ENCODE measurements at places on chromosomes 6 and 20.

- peaks cover 13% of the 10 kb centered on the region for H3K4me1 ChIP-seq
- no peaks in the 10 kb centered on the region for H3K36me3 ChIP-seq
- H3K27me3 ChIP-seq: no peaks in the 10 kb centered on the region
- DNase-seq: no peak
- no peak overlapping the region for H3K27ac ChIP-seq
- H3K4me3 ChIP-seq: no peak overlapping the region
Observed at GRCh38 chr6:2852514-2852855, 10.8 kb upstream of the SERPINB1 start.

DNA sequence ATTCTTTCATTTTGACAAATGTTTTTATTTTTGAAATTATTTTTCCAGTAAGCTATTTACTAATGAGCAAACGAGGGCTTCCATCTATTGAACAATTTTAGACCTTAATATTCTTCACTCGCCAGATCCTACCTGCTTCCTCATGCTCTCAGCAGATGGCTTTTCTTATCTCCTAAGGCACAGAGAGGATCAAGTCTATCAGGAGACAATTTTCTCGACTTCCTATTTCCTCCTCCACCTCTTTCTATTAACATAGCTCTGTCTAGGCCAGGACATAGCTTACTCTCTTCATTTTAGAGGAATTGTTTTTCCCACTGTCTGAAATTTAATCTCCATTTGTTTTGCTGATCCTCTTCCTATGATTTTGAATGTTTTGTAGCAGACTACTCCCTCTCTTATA lies 87.0 kb upstream of the MAN1A1 start:
- no peaks in the 10 kb centered on the region for H3K27me3 ChIP-seq
- no peaks in the 10 kb centered on the region for H3K4me1 ChIP-seq
- no peak overlapping the region for H3K4me3 ChIP-seq
- H3K27ac ChIP-seq: no peak overlapping the region
- no peak for DNase-seq

GRCh38 chr6:138528956-138529355 lies 29.7 kb upstream of the NHSL1 start:
- no peak for DNase-seq
- H3K4me1 ChIP-seq: peaks cover 12% of the 10 kb centered on the region
- no peak overlapping the region for H3K27ac ChIP-seq
- H3K4me3 ChIP-seq: no peak overlapping the region
- no peaks in the 10 kb centered on the region for H3K27me3 ChIP-seq

DNA sequence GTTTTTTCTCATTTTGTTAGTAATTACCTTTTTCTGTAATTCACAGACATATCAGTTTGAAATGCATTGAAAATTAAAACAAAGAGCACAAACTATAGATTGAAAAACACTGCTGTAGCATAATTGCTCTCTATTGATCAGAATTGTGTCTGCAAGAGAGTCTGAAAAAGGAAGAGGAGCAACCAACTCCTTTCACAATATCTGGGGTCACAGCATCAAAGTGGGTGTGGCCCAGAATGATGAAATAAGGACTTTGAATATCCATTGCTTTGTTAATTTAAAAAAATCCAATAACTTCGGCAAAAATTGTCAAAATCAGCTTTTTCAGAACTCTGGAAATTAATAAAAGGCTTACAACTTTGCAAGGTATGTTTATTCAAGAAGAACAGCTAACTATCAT lies 99.2 kb downstream of the MYLK4 start:
- H3K27me3 ChIP-seq: no peaks in the 10 kb centered on the region
- H3K4me3 ChIP-seq: no peak overlapping the region
- no peak overlapping the region for H3K27ac ChIP-seq

DNA sequence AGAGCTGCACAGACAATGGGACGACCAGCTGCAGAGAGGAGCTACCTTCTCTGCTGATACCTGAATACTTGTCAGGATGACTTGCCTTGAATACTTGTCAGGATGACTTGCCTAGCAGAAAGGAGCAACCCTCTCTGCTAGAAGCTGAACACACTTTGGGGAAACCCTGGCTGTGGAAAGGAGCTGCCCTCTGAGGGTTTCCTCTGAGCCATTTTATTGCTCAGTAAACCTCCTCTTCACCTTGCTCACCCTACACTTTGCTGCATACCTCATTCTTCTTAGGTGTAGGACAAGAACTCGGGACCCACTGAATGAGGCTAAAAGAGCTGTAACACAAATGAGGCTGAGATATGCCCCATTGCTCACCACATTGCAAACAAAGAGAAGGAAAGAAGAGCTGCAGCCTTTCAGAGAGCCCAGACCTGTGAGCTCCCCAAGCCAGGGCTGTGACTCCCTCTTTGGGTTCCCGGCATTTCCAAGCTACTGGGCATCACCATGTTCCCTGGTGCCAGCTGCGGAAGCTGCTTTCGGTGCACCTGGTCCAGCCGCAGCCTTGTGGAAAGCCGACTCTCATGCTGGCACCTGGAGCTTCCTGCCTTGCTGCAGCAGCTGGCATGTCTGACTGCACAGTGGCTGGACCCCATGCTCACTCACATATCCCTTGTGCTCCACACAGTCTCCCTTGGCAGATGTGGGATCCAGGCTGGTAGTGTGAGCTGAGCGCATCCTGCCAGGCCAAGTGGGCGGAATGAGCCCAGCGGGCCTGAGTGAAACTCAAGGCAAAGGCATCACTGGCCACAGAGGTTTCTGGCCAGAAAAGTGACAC lies 106.7 kb upstream of the AHI1 start:
- H3K27ac ChIP-seq: no peak overlapping the region
- H3K27me3 ChIP-seq: no peaks in the 10 kb centered on the region
- no peaks in the 10 kb centered on the region for H3K36me3 ChIP-seq
- no peaks in the 10 kb centered on the region for H3K4me1 ChIP-seq
- H3K4me3 ChIP-seq: no peak overlapping the region

GRCh38 chr6:163764565-163764964 lies 350.0 kb downstream of the QKI start:
- DNase-seq: no peak
- no peaks in the 10 kb centered on the region for H3K27me3 ChIP-seq

DNA sequence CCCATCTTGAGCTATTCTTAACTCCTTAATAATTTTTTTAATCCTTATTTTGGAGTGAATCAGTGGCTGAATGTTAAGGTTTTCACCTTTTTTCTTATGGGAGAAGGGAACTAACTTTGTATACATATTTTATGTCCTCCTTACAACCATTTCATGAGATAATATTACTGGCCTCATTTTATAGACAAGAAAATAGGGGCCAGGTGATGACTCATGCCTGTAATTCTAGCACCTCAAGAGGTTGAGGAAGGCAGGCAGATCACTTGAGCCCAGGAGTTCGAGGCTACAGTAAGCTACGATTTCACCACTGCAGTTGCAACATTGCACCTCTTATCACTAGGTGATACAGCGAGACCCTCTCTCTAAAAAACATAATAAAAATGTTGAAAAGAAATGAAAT lies 128.7 kb downstream of the TMEM242 start:
- peaks cover 11% of the 10 kb centered on the region for H3K4me1 ChIP-seq
- no peak overlapping the region for H3K4me3 ChIP-seq
- no peak for DNase-seq
- no peak overlapping the region for H3K27ac ChIP-seq
- peaks cover 24% of the 10 kb centered on the region for H3K36me3 ChIP-seq

GRCh38 chr20:63238514-63239125 lies 2.9 kb downstream of the BIRC7 start:
- no peaks in the 10 kb centered on the region for H3K4me1 ChIP-seq
- H3K27ac ChIP-seq: no peak overlapping the region
- H3K36me3 ChIP-seq: no peaks in the 10 kb centered on the region
- DNase-seq: no peak

DNA sequence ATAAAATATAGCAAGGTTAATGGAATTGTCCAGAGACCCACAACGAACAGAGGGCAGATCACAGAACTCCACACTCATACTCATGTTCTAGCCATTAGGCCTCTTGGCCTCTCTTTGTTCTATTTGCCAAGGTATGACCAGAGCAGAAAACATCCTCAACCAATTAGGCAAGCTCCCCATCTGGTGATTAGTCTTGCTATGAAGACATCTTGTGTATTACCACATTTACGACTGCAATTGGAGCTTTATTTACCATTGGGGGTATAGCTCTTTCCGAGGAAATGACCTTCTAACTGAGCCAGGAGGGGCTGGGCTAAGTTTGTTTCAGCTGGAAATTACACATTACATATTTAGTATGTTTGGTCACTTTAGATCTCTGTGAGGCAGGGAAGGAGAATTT lies 593.9 kb downstream of the CD109 start:
- no peak overlapping the region for H3K27ac ChIP-seq
- H3K4me1 ChIP-seq: no peaks in the 10 kb centered on the region
- H3K27me3 ChIP-seq: no peaks in the 10 kb centered on the region
- H3K36me3 ChIP-seq: no peaks in the 10 kb centered on the region

- no peak for DNase-seq
- no peak overlapping the region for H3K27ac ChIP-seq
- H3K4me3 ChIP-seq: no peak overlapping the region
Observed at GRCh38 chr6:159935633-159936032, 33.2 kb upstream of the IGF2R start.

DNA sequence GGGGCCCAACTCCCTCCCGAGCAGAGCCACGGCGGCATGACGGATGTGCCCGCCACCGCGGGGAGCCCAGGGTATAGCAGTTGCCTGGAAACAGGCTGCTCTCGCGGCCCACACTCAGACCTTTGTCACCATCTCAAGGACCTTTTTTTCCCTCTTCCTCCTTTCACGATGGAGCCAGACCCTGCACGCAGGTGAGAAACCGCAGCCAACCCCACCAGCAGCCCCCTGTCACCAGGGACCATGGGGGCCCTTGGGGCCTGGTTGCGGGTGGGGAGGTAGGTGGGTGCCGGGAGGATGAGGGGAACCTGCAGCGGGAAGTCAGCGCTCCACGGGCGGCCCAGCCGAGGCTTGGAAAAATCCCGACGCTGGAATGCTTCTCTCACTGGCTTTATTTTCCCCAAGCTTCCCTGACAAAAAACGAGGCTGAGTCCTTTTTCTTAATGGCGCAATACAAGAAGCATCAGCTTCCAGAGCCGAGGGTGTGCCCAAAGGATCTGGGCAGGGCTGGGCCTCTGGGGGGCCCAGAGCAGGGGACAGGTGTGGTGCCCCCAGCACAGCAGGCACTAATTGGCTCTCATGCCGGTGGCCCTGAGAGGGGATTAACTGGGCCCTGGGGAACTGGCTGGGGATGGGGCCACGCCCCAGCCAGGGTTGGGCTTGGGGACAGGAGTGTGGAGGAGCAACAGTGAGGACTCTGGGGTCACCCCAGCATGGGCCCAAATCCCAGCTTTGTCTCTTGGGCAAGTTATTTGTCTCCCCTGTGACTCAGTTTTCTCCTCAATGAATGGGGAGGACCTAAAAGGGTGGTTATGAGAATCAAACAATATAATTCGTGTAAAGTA lies 23.9 kb downstream of the NOL4L start:
- no peaks in the 10 kb centered on the region for H3K27me3 ChIP-seq
- H3K27ac ChIP-seq: no peak overlapping the region
- H3K4me3 ChIP-seq: no peak overlapping the region
- H3K36me3 ChIP-seq: no peaks in the 10 kb centered on the region

DNA sequence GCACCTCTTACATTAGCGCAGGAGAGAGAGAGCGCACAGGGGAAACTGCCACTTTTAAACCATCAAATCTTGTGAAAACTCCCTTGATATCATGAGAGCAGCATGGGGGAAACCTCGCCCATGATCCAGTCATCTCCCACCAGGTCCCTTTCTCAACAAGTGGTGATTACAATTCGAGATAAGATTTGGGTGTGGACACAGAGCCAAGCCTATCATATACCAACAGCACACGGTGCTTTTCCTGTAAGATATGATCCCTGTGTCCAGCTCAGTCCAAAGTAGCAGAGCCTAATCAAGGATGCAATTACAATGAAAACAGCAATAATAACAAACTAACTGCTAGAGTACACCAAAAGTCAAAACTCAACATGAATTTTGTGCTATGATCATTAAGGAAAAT lies 148.7 kb upstream of the TCF21 start:
- no peak overlapping the region for H3K4me3 ChIP-seq
- no peak overlapping the region for H3K27ac ChIP-seq
- no peaks in the 10 kb centered on the region for H3K27me3 ChIP-seq
- no peak for DNase-seq
- no peaks in the 10 kb centered on the region for H3K36me3 ChIP-seq

- no peak overlapping the region for H3K4me3 ChIP-seq
- H3K4me1 ChIP-seq: no peaks in the 10 kb centered on the region
- H3K27me3 ChIP-seq: no peaks in the 10 kb centered on the region
- no peaks in the 10 kb centered on the region for H3K36me3 ChIP-seq
Observed at GRCh38 chr6:13339863-13340630, 11.7 kb upstream of the TBC1D7 start.

- no peak overlapping the region for H3K4me3 ChIP-seq
- H3K4me1 ChIP-seq: no peaks in the 10 kb centered on the region
- H3K27ac ChIP-seq: no peak overlapping the region
- no peaks in the 10 kb centered on the region for H3K27me3 ChIP-seq
Observed at GRCh38 chr6:68038815-68039408, 596.2 kb upstream of the ADGRB3 start.

- DNase-seq: no peak
- peaks cover under 1% of the 10 kb centered on the region for H3K4me1 ChIP-seq
- H3K36me3 ChIP-seq: no peaks in the 10 kb centered on the region
- no peaks in the 10 kb centered on the region for H3K27me3 ChIP-seq
- no peak overlapping the region for H3K4me3 ChIP-seq
Observed at GRCh38 chr6:1054653-1055014, 257.3 kb upstream of the FOXQ1 start.

DNA sequence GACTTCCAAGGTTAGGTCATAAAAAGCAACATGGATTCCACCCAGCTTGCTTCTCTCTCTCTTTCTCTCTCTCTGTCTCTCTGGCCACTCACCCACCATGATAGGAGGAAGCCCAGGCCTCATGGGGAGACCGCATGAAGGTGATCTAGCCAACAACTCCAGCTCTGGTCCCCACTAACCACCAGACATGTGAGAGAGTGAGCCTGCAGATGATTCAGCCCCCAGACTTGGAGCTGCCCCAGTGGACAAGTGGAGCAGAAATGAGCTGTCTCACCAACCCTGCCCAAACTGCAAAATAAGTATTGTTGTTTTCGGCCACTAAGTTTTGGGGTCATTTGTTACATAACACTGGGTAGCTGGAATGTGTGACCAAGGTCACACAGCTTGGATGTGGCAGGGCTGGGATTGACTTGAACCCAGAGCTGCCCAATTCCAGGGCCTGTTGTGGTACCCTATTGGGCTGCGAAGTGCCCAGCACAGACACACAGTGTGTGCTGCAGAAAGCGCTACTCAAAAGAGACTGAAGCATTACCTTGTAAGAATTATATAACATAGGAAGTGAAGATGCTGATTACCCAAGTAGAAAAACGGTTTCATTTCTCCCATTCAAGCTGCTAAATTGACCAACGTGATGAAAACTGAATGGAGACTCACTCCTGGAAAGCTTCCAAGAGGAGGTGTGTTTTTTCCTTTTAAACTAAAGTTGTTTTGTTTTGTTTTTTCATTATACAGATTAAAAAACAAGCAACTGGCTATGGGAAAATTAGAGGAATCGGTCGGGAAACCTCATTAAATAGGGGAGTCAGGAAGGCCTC lies 9.1 kb upstream of the TLDC2 start:
- H3K36me3 ChIP-seq: no peaks in the 10 kb centered on the region
- no peak overlapping the region for H3K4me3 ChIP-seq
- H3K4me1 ChIP-seq: peaks cover 4% of the 10 kb centered on the region
- H3K27ac ChIP-seq: no peak overlapping the region
- H3K27me3 ChIP-seq: no peaks in the 10 kb centered on the region

All from pancreas (tissue), 10 donors.